ENCODE measurements at places on chromosomes 16 and 17.

GRCh38 chr17:50781167-50781566, 13.8 kb upstream of the ANKRD40CL start:
- DNase-seq = no peak
- H3K4me1 ChIP-seq = no peaks in the 10 kb centered on the region
- no peak overlapping the region for H3K4me3 ChIP-seq
- H3K27me3 ChIP-seq = no peaks in the 10 kb centered on the region

- no peak for DNase-seq
- no peak overlapping the region for H3K27ac ChIP-seq
- no peaks in the 10 kb centered on the region for H3K4me1 ChIP-seq
Measured at GRCh38 chr17:80347536-80347935, 67.4 kb upstream of the ENDOV start.

- H3K36me3 ChIP-seq = peaks cover 78% of the 10 kb centered on the region
- H3K4me3 ChIP-seq = no peak overlapping the region
- H3K27me3 ChIP-seq = no peaks in the 10 kb centered on the region
Measured at GRCh38 chr17:47654991-47655390, 5.3 kb downstream of the KPNB1 start.

DNA sequence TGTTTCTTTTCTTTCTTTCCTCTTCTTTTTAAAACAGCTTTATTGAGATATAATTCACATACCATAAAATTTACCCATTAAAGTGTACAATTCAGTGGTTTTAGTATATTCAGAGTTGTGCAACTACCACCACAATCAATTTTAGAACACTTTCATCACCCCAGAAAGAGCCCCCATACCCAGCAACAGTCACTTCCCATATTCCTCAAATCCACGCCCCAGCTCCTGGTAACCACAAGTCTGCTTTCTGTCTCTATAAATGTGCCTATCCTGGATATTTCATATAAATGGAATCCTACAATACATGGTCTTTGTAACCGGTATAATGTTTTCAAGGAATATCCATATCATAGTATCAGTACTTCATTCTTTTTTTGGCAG, 19.4 kb downstream of the RARA start:
- H3K27ac ChIP-seq = no peak overlapping the region
- peaks cover 8% of the 10 kb centered on the region for H3K36me3 ChIP-seq
- no peaks in the 10 kb centered on the region for H3K27me3 ChIP-seq
- H3K4me1 ChIP-seq = peaks cover 14% of the 10 kb centered on the region
- no peak overlapping the region for H3K4me3 ChIP-seq
- DNase-seq = no peak

GRCh38 chr16:55009581-55009980, 78.9 kb downstream of the IRX5 start:
- no peak overlapping the region for H3K27ac ChIP-seq
- H3K36me3 ChIP-seq = no peaks in the 10 kb centered on the region

- no peaks in the 10 kb centered on the region for H3K36me3 ChIP-seq
- peaks cover 9% of the 10 kb centered on the region for H3K4me1 ChIP-seq
- H3K27me3 ChIP-seq = peaks cover 91% of the 10 kb centered on the region
- H3K4me3 ChIP-seq = peak overlapping the region; percentile 79
- no peak overlapping the region for H3K27ac ChIP-seq
Measured at GRCh38 chr17:74852237-74853047, 7.2 kb downstream of the GRIN2C start.

GRCh38 chr16:83059237-83059636, 432.5 kb downstream of the CDH13 start:
- no peak overlapping the region for H3K27ac ChIP-seq
- peaks cover 6% of the 10 kb centered on the region for H3K4me1 ChIP-seq
- no peak for DNase-seq
- H3K36me3 ChIP-seq = peaks cover 6% of the 10 kb centered on the region
- H3K4me3 ChIP-seq = no peak overlapping the region

GRCh38 chr17:82348866-82349265, 10.2 kb upstream of the TEX19 start:
- no peak overlapping the region for H3K4me3 ChIP-seq
- H3K36me3 ChIP-seq = no peaks in the 10 kb centered on the region
- no peaks in the 10 kb centered on the region for H3K4me1 ChIP-seq
- DNase-seq = no peak

DNA sequence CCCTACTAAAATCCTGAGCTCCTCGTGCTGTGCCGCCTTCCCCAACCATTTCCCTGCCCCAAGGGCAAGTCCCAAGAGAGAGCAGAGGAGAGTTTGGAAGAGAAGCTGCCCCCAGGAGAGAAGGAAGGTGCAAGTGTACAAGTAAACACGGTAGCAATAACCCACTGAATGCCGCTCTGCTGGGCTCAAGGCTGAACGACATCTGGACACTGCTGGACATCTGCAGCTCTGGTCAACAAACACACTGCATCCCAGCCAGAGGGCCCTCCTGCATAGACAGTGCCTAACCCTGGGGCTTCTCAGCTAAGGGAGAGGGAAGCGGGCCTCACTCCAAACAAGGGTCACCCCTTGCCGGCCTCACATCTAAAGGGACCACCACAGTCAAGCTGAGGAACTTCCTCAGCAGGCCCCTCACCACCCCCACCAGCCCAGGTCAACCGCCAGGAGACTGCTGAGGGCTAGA, 12.7 kb downstream of the JUP start:
- H3K4me1 ChIP-seq = peaks cover 62% of the 10 kb centered on the region
- DNase-seq = no peak
- peaks cover 16% of the 10 kb centered on the region for H3K36me3 ChIP-seq
- H3K4me3 ChIP-seq = no peak overlapping the region
- H3K27ac ChIP-seq = peak overlapping the region; percentile 78

- H3K4me1 ChIP-seq = no peaks in the 10 kb centered on the region
- DNase-seq = no peak
- peaks cover 15% of the 10 kb centered on the region for H3K36me3 ChIP-seq
- no peak overlapping the region for H3K27ac ChIP-seq
- no peaks in the 10 kb centered on the region for H3K27me3 ChIP-seq
Measured at GRCh38 chr17:56850591-56850990, 16.6 kb downstream of the DGKE start.

DNA sequence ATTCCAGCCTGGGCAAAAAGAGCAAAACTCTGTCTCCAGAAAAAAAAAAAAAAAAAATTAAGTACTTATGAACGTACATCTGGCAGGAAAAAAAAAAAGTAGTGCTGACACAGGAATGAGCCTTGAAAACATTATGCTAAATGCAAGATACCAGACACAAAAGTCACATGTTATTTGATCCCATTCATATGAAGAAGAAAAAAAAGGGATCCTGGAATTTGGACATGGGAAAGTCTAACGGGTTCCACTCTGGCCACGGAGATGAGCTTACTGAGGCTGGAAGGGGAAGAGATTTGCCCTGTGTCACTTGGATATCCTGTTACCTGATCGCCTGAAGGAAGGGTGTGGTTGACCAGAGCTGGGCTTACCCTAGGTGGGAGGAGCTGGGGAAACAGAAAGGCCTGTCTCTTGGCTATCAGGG, 251.9 kb downstream of the PARN start:
- H3K36me3 ChIP-seq = no peaks in the 10 kb centered on the region
- H3K27me3 ChIP-seq = no peaks in the 10 kb centered on the region
- H3K27ac ChIP-seq = no peak overlapping the region
- H3K4me1 ChIP-seq = peaks cover 4% of the 10 kb centered on the region
- H3K4me3 ChIP-seq = no peak overlapping the region
- DNase-seq = no peak

GRCh38 chr17:56936697-56937322, 23.0 kb upstream of the TRIM25 start:
- no peak for DNase-seq
- H3K4me1 ChIP-seq = no peaks in the 10 kb centered on the region
- H3K27me3 ChIP-seq = no peaks in the 10 kb centered on the region
- peaks cover 78% of the 10 kb centered on the region for H3K36me3 ChIP-seq
- H3K27ac ChIP-seq = peak overlapping the region; percentile 51

- H3K27me3 ChIP-seq = no peaks in the 10 kb centered on the region
- no peak overlapping the region for H3K27ac ChIP-seq
- H3K36me3 ChIP-seq = no peaks in the 10 kb centered on the region
- H3K4me1 ChIP-seq = peaks cover 34% of the 10 kb centered on the region
Measured at GRCh38 chr16:79329166-79329521, 271.4 kb downstream of the MAF start.

- peaks cover 69% of the 10 kb centered on the region for H3K36me3 ChIP-seq
- DNase-seq = no peak
- no peak overlapping the region for H3K4me3 ChIP-seq
Measured at GRCh38 chr17:63760771-63761539, 12.4 kb downstream of the CCDC47 start.

DNA sequence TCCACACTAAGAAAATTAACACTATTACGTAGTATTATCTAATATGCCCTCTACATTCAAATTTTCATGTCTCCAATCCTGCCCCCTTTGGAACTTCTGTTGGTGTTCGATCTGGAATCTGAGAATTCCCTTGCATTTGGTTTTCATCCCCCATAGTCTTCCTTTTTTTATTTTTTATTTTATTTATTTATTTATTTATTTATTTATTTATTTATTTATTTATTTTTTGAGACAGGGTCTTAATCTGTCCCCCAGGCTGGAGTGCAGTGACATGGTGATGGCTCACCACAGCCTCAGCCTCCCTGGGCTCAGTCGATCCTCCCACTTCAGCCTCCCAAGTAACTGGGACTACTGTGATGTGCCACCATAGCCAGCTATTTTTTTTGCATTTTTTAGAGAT, 589.3 kb downstream of the MAF start:
- no peak for DNase-seq
- H3K36me3 ChIP-seq = no peaks in the 10 kb centered on the region
- H3K27me3 ChIP-seq = no peaks in the 10 kb centered on the region
- no peak overlapping the region for H3K4me3 ChIP-seq
- H3K27ac ChIP-seq = no peak overlapping the region

DNA sequence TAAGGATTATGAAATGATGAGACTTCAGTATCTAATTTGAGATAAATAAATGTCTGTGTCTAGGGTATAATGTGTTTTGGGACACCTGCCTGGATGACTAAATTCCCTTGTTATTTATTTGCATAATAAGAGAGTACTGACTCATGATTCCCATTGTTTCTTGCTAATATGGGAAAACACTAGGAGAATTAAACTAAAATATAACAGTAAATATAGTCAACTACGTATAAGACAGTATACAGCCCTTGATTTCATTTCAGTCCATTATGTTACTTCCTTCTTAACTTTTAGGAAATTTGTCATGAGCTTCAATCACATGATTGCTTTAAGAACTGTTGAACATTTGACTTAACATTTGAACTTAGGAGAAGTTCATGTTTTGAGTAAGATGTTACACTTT, 62.4 kb downstream of the VMP1 start:
- H3K4me3 ChIP-seq = no peak overlapping the region
- peaks cover 6% of the 10 kb centered on the region for H3K36me3 ChIP-seq
- DNase-seq = no peak
- peak overlapping the region; percentile 86 for H3K27ac ChIP-seq
- no peaks in the 10 kb centered on the region for H3K27me3 ChIP-seq
- H3K4me1 ChIP-seq = peaks cover 7% of the 10 kb centered on the region

GRCh38 chr17:57493171-57493570, 236.8 kb downstream of the MSI2 start:
- H3K4me1 ChIP-seq = peaks cover 24% of the 10 kb centered on the region
- no peak overlapping the region for H3K4me3 ChIP-seq
- DNase-seq = no peak
